Stimulated activated CD4-positive, alpha-beta T cell treated with anti-CD3 and anti-CD28 coated beads, Interleukin-4, amount 100 ng/mL, for 1 hour (primary cell): ENCODE measurements at places on chromosomes 5 and 9.
A peak's percentile ranks its signal among the peaks of the same experiment; 100 is the strongest.

- DNase-seq: no peak
Measured at GRCh38 chr5:143119881-143120341, 283.6 kb downstream of the NR3C1 start.

GRCh38 chr5:149944666-149945065 is at the start of gene PDE6A:
TSS of gene PDE6A (minus strand) at chr5:149944793. CDS start at chr5:149944673, 120 bp downstream.
- no peak for DNase-seq

- DNase-seq: no peak
Measured at GRCh38 chr9:88092797-88093331, 45.4 kb downstream of the SPATA31C2 start.

DNA sequence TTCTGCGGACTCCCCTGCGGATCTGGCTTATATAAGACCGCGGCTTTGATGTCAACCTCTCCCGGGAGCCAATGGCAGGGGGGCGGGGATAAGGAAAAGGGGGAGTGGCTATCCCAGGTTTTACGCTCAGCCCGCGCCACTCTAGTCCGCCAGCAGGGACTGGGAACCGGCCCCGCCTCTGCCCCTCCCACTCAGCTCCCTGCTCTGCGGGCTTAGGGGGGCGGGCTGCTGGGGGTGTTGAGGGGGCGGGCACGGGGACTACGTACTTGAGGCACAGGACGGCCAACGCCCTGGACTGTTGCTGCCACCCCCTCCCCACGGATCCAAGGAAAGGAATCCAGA is at the start of gene HAND1:
HAND1 (minus strand) TSS at position 4 of the 342 bp plus-strand sequence. CDS start 219 bp downstream, outside the sequence.
- no peak for DNase-seq

- no peak for DNase-seq
Measured at GRCh38 chr5:109937951-109938350, 248.2 kb downstream of the MAN2A1 start.

GRCh38 chr5:143102411-143102810 is 301.1 kb downstream of the NR3C1 start:
- DNase-seq: no peak

DNA sequence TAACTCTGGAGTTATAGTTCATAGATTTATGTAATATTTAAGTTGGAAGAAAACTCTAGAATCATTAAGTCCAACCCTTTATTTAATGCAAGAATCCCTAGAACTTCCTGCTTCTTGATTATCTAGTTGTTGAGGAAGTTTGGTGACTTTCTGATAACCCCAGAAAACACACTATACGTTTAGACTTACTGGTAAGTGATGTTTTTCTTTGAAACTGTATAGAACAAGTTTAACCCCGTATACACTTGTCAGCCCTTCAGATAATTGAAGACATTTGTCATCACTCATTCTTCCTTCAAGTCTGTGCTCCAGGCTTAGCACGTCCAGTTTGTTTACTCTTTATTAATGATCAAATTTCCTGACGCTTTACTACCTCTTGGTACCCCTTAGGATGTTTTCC is 9.0 kb downstream of the NDUFS4 start:
- DNase-seq: no peak

GRCh38 chr9:24986331-24986730 is 440.6 kb upstream of the IZUMO3 start:
- DNase-seq: no peak

- no peak for DNase-seq
Measured at GRCh38 chr5:14097998-14098471, 45.1 kb upstream of the TRIO start.

- DNase-seq: no peak
Measured at GRCh38 chr5:135448071-135448739, 1.1 kb upstream of the DCANP1 start.

- no peak for DNase-seq
Measured at GRCh38 chr5:10768328-10768899, 7.4 kb upstream of the DAP start.

GRCh38 chr5:77129391-77129990 is 42.4 kb upstream of the ZBED3 start:
- peak; percentile 3 for DNase-seq

DNA sequence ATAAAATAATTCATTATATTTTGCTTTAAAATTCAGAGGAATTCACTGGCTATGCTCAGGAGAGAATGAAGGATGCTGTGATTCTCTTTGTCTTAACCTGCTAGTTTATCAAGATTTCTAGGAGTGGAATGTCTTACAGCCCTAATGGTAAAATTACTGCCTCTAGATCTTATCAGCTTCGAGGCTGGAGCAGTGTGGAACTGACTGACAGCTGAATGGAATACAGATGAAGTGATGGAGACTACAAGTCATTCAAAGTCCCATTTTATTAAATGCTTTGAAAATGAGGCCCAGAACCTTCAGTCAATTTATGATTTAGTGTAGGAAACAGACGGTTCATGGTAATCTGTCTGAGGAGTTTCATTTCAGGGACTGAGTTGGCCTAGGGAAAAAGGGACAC is 202.1 kb downstream of the RFX3 start:
- no peak for DNase-seq

GRCh38 chr5:107074996-107075395 is 595.7 kb downstream of the EFNA5 start:
- no peak for DNase-seq
